Fibroblast of the conjunctiva (primary cell): ENCODE measurements at places on chromosomes 7 and 10.

- DNase-seq, result no peak
These were observed 9.4 kb downstream of the NPC1L1 start for GRCh38 chr7:44531421-44532380.

DNA sequence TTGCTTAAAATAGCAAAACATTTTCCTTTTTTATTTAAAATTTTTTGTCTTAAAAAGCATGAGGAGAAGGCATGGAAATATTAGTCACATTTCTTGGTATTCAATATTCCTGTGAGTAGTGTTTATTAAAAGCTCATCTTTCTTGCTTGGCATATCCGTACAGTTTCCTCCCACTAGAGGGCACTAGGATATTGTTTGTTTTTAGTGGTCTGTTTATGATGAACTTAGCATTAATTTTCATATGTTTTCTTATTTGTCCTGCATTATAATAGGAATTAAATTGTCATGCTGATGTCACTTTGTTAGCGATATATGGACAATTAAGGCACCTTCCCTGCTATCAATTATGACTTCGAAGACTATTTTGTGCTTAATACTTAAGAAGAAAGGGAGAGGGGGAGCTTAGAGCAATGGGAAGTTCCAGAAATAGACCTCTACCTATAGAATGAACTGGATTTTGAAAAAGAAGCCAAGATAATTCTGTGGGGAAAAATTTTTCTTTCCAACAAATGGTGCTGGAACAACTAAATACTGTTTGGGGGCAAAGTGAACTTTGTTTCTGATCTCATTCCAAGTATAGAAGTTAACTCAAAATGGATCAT, 91.0 kb upstream of the STRIP2 start:
- DNase-seq, result peak; percentile 27

DNA sequence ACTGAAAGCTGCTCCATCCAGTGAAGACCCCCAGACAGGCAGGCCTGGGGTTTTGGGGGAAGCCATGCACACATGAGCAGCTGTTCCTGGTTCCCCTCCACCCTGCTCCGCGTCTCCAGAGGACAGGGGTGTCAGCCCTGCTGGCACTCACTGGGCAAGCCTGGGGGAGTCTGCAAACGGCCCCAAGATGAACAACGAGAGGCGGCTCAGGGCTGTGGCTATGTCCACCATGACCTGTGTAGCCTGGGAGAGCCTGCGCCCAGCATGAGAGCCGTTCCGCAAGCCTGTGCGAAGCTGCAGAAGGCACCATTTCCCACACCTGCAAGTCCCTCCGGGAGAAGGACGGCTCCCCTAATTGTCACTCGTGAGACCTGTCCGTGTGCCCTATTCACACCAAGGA, 59.5 kb downstream of the DPYSL4 start:
- DNase-seq, result no peak

DNA sequence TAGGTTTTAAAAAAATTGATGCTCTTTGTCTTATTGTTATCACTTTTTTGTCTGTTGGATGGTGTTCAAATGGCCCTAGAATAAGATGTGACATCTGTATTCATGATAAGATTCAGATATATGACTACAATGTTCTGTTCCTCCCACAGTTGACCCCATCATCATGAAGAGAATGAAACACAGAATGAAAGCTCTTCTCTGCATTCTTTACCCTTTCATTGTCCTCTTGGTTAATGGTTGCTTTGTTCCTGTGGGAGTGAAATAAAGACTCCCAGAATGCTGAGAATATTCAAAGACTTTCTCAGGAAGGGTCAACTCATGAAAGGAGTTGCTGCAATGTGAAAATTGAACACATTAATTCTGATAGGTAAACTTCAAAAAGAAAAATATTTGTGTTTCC, 1015.8 kb downstream of the SORCS3 start:
- DNase-seq, result no peak

DNA sequence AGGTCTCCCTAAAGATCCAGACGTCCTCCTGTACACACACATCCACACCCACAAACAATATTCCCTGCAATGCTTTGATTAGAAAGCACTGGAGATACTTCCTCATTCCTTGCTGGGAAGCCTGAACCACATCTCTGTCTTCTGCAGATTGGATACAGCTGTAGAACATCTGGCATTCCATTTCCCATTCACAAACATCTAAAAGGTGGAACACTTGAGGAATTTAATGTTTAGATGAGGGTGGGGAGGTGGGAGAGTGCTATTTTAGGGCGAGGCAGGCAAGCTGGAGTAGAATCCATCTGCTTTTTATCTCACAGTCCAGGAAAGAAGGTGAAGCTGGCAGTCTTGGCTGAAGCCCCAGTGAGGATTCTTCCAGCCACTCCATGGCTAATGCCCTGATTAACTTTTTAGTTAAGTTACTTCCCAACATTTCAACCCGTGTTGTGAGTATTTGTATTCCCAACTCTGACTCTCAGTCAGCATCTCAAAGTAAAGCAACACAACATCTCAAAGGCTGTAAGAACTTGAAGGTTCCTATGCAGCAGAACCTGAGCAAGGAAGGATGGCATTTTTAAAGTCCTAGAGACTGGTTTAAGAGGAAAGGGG, 46.1 kb downstream of the CYTH3 start:
- DNase-seq, result no peak

DNA sequence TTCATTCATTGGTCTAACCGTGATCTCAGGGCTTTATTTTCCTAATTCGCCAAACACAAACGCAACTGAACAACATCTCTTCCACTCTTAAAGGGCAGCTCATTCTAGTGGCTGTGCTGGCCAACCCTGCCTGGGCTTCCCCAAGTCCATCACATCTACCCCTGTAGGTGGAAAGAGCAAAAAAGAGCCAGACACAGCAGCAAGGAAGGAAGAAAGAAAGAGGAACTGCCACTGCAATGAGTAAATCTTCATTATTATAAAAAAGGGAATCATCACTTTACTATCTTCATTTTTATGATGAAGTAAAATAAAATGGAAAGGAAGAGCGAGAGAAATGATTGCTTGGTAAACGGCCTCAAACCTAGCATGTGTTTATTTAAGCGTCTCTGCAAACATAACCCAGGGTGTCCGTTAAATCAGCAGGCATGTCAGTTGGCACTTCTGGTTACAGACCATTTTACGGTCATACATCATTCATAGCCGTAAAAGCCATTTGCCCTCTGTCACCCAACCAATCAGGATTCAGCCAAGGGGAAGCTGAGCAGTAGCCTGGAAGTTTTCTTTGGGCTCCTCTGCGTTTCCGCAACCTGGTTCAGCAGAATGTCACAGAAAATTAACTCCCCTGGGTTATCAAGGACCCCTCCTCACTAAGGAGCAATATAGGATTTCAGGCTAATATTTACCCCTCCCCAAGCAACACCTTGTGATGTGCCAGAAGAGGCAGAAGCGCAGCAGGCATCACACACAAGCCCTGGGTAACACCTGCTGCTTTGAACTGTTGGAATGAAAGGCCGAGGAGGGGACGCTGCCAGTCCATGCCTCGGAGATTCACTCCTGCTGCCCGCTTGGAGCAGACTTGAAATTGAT, 234.0 kb downstream of the SNX10 start:
- no peak for DNase-seq

DNA sequence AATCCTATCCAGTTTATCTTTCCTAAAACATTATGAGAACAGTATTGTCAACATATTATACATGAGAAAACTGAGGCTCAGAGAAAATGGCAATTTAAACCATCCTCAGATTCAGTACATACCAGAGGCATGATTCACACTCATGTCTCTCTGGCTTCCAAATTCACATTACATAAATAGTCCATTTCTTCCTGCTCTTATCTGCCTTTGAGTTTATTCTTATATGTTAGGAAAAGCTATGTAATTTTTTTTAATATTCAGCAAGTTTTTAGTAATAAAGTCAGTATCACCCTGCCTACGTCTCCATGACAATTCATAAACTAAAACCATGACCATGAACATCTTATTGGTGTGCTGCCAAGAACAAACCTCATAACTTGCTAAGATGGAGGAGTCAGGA, 1260.2 kb upstream of the SORCS1 start:
- peak; percentile 27 for DNase-seq

DNA sequence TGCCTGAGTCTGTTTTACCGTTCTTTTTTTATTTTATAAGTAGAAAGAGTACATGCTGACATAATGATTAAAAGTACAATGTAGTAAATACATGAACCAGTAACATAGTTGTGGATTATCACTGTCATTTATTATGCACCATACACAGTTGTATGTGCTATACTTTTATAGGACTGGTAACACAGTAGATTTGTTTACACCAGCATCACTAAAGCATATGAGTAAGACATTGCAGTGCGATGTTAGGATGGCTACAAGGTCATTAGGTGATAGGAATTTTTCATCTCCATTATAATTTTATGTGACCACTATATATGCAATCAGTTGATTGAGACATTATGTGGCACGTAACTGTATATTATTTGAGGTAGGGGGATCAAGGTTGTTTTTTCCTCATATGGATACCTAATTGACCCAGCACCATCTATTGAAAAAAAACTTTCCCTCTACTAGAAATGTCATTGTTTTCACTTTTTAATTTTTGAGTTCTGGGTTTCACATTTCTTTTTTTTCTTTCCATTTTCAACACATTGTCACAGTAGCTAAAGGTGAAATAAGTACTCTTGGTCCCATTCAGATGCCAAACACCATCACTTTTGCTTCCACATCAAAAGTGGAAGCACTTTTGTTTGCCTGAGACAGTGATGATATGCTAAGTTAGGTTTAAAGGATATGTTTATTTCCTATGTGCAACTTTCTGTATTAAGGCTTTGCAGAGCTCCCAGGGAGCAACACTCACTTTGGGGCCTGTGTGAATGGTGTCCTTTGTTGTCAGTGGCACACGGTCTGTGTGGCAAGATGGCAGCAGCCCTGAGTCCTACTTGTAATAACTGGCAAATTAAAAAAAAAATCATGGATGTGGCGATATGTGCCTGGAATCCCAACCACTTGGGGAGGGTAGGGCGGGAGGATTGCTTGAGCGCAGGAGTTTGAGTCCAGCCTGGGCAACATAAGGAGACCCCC, 17.1 kb downstream of the UBE2D1 start:
- DNase-seq, result no peak

DNA sequence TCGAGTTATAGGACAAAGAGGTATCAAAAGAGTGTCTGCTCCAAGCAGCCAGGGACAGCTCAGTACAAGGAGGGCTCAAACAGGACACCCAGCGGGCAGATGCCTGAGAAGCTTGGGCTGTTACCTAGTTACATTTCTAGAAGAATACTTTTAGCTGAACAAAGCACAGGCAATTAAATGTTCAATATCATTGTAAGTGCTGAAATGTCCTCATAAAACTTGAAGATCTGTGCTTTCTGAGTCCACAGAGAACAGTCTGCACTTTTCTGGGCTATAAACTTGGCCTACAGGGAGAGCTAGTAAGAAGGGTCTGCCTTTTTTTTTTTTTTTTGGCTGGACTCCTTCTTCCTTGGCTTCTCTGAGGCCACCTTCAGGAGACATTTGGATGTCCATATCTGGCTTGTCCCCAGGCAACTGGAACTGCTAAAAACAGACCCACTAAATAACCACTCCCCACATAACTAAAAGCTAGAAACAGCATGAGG, 123.2 kb downstream of the SLC16A9 start:
- no peak for DNase-seq

- no peak for DNase-seq
These were observed 39.4 kb downstream of the AOC1 start for GRCh38 chr7:150891740-150892139.

GRCh38 chr7:133389727-133390126, 136.8 kb downstream of the EXOC4 start:
- no peak for DNase-seq

DNA sequence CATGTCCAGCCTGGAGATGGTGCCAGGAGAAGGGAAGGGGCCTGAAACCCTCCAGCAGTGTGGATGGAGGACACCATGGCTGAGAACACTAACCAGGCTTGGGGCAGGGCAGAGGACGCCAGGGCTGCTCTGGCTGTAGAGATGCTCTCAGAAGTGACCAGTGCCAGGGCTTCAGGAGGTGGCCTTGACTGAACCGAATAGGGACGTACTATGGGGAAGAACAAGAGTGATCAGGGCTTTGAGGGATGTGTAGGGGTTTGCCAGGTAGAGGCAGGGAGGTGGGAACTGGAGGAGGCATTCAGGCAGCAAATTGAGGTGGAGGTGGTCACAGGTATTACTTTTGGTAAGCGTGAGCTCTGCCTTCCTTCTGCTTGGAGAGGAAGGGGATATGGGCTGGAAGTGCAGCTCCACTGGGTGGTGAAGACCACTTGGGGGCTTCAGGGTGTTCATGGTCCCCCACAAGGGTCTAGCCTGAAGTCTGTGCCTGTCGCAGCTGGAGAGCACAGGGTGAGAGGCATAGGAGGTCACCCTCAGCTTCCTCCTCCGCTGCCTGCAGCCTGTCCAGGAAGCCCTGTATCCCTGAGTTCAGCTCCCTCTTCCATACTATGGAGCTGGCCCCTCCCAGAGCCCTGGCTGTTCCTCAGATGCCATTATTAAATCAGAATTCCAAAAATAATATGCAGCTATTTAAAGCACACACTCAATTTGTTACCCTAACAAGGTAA, 27.8 kb downstream of the ADCY1 start:
- no peak for DNase-seq

DNA sequence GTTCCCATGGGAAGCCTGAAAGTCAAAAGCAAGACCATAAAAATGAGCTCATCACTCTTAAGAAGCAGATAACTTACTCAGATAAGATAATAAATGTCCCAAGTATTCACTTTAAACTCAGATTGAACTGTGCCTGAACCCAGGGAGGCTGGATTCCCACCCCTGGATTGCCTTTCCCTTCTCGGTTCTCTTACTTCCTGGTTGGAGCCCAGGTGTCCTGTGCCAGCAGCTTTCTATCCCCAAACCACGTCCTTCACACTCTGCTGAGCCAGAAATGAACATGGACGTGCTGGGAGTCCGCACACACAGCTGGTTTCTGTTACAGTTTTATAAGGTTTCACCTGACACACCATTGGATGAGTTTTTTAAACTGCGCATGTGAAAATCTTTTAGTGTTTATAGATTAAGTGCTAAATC, 636.2 kb upstream of the IGFBP3 start:
- no peak for DNase-seq

GRCh38 chr7:11709196-11709595, 122.8 kb downstream of the THSD7A start:
- DNase-seq, result no peak

DNA sequence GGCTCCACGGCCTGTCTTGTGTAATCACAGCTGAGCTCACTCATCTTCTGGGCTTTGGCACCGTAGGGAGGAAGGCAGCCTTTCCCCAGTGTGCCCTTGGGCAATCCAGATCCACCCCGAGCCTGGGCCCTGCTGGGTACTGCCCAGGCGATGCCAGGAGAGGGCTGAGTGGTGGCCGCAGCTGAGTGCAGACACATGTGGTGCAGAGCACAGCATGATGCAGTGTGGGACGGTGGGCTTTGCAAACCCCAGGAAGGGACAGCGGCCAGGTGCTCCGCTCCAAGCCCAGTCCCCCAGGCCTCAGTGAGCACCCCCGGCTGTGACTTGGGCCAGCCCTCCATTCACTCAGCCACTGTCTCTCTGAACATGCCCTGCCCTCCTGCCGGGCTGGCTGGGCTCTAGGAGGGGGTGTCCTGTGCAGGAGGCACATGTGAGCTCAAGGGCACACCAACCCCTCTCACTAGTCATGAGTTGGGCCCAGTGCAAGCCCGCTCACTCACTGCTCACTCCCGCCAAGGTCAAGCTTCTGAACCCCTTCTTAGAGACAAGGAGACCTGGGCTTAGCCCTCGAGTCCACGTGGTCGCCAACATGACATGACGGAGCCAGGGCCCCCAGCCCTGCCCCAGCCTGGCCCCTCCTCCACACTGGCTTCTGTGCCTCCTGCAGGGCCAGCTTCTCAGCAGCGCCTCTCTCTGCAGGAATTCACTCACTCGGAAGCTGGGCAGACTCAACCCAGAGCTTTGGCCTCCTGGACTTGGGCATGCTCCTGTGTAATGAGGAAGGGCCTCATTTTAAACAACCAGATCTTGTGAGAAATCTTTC, 77.5 kb upstream of the INSIG1 start:
- DNase-seq, result no peak

- no peak for DNase-seq
These were observed 20.2 kb upstream of the TMEM178B start for GRCh38 chr7:141053626-141054025.
